ENCODE measurements at places on chromosomes 7 and 10.

- no peak for DNase-seq
These were observed 1203.3 kb upstream of the CELF2 start for GRCh38 chr10:9814285-9814864.

- no peak for DNase-seq
These were observed 211.2 kb downstream of the CACNB2 start for GRCh38 chr10:18351421-18351820.

DNA sequence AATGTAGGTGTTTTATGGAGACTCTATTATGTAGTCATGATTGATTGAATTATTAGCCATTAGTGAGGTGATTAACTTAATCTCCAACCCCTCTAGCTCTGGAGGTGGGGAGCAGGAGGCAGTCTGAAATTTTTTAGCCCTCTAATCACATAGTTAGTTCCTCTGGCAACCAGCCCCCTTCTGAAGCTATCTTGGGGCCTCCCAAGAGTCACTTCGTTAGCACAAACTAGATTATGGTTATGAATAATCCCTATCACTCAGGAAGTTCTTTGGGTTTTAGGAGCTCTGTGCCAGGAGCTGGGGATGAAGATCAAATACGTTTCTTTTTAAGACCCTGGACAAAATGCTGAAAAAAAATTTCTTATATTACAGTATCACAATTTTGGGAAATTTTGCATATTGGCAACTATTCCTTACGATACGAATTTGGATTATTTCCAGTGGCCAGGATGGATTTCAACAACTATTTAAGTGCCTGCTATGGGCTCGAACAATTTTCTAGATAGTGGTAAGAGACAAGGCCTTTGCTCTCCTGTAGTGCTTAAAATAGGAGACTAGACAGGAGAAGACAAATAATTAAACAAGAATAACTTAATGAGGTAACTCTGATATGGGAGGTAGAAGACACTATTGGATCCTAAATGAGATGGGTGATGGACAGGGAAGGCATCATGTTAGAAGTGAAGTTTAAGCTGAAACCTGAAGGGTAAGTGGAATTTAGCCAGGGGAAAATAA lies 52.9 kb downstream of the BTAF1 start:
- no peak for DNase-seq

- no peak for DNase-seq
These were observed 231.6 kb upstream of the IGFBP3 start for GRCh38 chr7:46152696-46153095.

DNA sequence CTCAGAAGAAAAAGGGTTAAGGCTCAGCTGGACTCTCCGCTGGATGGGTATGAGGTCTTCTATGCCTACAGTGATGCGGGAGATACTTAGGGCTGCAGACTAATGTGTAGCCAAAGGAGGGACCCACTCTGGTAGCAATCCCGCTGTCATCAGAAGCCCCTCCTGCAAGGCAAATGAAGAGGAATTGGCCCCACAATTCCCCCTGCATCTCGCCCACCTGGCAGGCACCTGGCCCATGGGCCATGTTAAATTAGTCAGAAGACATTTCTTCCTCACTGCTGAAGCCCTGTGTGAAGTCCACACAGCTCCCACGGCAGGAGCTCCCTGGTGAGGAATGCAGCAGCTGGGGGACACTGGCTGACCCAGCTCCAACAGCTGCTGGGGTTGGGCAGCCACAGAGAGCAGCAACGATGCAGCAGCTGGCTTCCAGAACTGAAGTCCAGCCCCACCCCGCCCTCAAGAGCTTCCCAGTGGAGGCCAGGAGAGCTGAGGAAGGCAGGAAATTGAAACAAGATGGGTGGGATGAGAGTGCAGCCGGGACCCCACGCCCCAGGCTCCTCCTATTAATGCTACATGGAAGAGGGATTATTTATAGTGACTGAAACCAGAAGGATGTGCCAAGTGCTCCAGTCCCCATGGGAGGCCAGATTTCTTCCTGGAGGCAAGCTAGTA lies 5.5 kb downstream of the VSTM4 start:
- no peak for DNase-seq

DNA sequence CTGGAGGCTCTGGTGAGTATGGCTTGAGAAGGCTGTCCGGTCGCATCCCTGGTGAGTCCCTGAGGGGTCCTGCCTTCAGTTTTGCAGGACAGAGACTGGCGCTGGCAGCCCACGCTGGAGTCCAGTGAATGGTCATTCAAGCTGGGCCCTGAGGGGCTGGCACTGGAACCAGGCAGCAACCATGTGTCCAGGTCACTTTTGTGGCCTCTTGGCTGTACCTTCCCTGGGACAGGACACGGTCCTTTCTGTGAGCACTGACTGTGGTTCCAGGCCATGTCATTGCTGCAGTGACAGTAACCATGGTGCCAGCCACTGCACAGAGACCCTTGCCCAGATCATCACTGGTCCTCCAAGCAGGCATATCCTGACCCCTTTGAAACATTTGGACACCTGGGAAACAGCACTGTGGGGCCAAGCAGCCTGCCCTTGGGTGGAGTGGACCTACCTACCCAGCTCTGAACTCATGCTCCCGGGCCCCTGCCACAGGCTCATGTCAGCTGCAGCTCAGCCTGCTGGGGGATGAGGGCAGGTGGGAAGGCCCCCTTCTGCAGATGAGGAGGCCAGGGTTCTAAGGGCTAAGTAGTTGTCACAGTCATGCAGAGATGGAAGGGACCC lies 72.1 kb downstream of the ADCY1 start:
- no peak for DNase-seq

DNA sequence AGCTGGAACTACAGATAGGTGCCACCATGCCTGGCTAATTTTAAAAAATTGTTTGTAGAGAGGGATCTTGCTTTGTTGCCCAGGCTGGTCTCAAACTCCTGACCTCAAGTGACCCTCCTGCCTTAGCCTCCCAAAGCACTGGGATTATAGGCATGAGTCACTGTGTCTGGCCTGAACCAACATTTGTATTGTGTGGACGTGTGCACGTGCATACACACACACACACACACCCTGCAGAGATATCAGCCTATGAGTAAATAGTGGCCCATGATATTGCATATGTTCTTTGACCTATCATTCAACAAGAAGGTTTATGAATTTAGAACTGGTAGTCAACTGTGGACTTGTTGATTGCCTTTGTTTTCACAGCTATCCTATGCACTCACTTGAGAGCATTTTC lies 161.6 kb downstream of the BAMBI start:
- DNase-seq = no peak

DNA sequence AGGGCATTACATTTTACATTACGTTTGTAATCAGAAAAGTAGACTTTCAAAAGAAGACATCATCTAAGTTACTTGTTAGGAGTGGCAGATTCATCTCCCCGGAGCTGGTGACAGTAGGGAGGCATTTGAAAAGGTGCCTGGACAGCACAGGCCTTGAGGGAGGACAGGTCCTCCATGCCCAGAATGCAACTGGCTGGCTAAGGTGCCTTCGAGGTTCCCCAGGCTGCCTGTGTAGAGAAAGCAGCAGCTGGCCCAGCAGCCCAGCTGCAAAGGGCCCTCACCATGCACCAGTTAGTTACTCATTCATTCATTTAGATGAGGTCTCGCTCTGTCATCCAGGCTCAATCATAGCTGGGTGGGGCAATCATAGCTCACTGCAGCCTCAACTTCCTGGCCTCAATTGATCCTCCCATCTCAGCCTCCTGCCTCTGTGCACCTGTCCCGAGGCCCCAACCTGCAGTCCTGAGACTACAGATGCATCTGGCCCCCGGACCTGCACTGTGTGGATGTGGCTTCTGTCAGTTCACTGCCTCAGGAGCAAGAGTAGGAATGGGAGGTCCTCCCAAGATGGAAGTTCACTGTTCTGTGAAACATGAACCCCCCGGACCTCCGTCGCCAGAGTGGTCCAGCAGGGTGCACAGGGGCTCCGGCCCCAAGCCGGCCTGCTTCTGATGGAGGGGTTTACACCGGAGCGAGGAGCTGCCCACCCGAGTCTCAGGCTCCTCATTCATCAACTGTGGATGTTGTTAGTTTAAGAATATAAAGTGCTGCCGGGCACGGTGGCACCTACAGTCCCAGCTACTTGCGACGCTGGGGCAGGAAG lies 36.6 kb downstream of the PRKAG2 start:
- no peak for DNase-seq

GRCh38 chr10:49091450-49092210 lies 23.7 kb downstream of the VSTM4 start:
- no peak for DNase-seq

GRCh38 chr7:48295296-48295971 lies 124.2 kb downstream of the ABCA13 start:
- DNase-seq = no peak

DNA sequence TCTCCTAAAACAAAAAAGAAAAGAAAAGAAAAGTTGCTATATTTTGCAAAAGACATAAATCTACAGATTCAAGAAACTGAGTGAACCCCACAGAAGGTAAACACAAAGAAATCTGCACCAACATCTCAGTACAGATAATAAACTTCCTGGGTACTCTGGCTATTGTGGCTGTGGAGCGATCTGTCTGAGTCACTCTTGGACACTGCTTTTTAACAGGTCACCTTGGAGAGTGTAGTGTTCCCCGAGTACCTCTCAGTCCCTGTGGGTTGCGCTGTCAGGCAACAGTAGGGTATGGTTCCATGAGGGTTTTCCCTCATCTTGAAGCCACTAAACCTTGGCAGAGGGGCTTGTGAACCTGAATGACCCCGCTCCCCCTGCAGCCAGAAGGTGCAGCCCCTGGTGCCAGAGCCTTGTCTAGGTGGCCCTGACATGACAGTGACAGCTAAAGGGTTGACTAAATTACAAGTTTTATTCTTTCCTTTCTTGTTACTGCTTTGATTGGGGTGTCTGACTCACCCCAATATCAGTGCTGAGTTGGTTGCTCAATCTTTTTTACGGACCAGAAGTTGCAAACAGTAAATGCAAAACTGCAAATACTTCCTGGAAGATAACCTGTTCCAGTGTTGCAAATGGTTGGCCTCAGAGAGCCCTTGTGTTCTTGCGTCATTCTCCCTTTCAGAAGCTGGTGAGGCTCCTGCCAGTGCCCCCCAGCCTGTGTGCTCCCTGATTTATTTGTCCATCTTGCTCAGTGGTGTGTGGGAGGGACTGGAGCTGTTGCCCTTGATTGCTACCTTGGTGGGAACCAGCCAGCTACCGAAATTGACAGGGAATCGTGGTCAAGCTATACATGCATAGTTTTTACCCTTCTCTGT lies 30.6 kb downstream of the POR start:
- no peak for DNase-seq

- no peak for DNase-seq
These were observed 3.5 kb downstream of the PRR15 start for GRCh38 chr7:29567174-29567573.

DNA sequence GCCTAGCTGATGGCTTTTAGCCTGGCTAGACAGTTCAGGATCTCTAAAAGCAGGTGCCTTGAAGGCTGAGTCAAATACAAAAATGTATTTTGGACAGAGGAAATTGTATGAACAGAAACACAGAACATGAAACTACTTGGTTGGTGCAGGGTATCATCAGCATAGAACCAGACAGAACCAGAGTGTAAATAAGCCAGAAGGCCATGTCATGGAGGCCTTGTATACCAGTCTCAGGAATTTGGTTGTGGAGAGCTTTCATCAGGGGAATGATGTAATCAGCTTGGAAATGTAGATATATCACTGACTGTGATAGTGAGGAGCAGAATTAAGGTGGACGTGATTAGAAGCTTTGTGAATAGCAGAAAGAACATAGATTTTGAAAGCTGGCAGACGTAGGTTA lies 82.9 kb downstream of the CFTR start:
- DNase-seq = no peak

DNA sequence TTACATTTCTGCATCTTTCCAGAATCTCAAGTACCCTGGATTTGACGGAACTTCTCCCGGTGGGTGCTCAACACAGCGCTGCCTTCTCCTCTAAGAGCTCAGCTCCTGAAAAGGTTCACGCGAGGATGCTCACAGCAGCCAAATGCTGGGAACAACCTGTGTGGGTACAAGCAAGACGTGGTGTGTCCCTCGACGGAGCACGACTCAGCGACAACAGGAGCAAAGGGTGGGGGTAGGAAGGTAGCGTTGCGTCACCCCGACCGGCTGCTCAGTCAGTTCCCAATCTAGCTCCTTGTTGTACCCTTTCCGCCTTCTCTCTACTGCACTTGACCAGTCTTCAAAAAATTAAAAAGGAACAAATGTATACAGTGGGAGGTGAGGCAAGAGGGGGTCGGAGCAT lies 117.3 kb downstream of the PTPRN2 start:
- no peak for DNase-seq

DNA sequence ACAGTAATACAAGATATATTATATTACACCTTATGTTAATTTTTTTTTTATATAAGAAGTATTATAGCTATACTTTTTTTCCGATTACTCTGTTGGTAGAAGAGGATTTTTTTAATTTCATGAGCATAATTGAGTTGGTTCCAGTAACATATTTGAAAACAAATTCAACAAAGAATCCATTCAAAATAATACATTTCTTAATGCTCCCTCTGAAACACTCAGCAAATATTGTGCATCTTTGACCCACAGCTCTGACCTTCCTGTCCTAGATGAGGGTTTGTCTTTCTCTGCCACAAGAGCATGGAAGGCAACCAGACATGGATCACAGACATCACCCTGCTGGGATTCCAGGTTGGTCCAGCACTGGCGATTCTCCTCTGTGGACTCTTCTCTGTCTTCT lies at the start of gene OR2A2:
Gene OR2A2, plus strand, starts transcription at position 301 of the 400 bp plus-strand sequence. Its CDS starts 0 bp downstream, at position 301.
- DNase-seq = no peak

GRCh38 chr7:78057571-78057970 lies 259.0 kb downstream of the PHTF2 start:
- DNase-seq = no peak

DNA sequence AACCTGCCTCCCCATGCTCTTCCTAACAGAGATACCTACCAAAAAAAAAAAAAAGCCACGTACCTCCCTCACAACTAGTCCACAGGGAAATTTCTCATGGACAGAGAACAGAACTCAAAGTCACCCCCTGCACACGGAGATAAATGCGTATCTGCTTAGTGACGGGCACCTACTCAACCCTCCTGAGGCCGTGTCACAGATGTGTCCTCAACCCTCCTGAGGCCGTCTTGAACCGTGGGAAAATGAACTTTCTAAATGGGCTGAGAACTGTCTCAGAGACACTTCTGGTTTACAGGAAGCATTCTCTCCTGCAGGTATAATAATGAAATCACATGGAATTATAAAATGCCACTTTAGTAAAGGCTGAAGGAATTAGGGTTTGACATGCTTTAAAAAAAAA lies 155.9 kb downstream of the DIP2C start:
- no peak for DNase-seq

DNA sequence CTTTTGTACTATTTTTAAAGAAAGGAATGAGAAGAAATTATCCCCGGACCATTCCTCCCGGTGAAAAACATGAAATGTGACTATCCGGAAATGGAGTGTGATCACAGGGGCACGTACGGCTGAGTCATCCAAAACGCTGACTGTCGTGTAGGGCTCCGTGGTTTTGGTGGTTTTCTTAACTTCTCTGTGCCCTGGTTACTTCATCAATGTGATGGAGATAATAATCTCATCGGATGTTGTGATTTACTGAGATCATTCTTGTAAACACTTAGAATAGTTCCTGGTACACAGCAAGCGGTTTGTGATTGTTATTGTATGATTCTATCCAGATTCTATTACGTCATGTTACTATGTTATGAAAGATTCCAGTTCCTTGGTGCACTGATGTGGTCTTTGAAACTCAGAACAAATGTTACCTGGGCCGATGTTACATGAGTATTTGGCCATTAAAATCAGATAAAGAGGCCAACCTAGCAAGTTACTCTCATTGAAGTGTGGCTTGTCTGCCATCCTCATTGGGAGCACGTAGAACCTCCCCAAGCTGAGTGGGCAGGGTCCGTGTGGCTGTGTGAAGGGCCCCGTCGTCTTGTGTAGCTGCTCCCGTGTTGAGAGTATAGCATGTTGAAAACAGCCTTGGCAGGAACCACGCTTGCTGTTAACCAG lies 99.5 kb downstream of the CAMK1D start:
- DNase-seq = peak; percentile 33
